Stomach (tissue), 19 donors: ENCODE measurements at places on chromosomes 1 and 21.

DNA sequence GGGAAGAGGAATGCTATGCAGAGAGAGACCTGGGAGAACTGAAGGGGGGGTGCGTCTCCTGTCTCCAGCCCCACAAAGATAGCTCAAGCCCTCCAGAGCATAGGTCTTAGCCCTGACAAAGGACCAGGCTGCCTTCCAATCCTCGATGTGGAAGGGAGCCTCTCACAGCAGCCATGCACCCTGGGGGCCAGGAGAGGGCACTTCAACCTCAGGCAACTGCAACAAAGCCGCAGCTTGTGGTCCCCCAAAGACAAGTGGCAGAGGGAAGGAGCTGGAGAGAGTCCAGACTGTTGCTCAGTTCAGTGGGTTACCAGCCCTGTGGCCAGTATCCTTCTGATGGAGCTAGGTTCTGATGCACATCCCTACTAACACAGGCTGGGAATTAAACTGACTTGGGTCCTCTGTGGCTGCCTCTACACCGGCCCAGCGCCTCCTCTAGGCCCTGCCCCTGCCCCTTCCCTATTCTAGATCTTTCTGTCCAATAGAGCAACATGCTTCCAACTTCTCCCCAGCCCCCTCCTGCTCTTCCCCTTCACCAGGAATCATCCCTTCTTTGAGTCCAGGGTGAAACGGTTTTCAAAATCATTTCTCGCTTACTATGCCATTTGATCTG is 100.7 kb upstream of the SPATA6 start:
- H3K36me3 ChIP-seq = no peaks in the 10 kb centered on the region
- H3K27me3 ChIP-seq = no peaks in the 10 kb centered on the region
- no peak overlapping the region for H3K27ac ChIP-seq
- H3K4me3 ChIP-seq = no peak overlapping the region
- peak; percentile 88 for DNase-seq

GRCh38 chr1:94434365-94435045 is 16.3 kb downstream of the ABCD3 start:
- H3K4me3 ChIP-seq = no peak overlapping the region
- H3K4me1 ChIP-seq = peaks cover 14% of the 10 kb centered on the region
- H3K27me3 ChIP-seq = no peaks in the 10 kb centered on the region
- H3K27ac ChIP-seq = no peak overlapping the region

DNA sequence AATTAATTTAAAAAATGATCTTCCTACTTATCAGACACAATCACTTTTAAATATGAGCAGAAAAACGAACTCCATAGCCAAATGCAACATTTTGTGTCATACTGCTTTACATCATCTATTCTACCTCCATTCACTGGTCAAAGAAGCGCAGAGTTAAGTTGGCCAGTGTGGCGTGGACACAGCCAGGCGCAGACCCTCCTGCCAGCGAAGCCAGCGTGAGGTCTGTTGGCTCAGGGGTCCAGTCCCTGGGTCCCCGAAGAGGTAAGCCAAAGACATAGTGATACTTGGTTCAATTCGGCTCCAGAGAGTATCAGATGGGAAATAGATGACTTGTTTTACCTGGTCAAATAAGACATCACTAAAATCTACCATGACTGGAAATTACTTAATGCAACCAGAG is 59.2 kb downstream of the B3GALT5 start:
- H3K27ac ChIP-seq = no peak overlapping the region
- no peak overlapping the region for H3K4me3 ChIP-seq
- no peaks in the 10 kb centered on the region for H3K27me3 ChIP-seq
- no peak for DNase-seq
- no peaks in the 10 kb centered on the region for H3K36me3 ChIP-seq

DNA sequence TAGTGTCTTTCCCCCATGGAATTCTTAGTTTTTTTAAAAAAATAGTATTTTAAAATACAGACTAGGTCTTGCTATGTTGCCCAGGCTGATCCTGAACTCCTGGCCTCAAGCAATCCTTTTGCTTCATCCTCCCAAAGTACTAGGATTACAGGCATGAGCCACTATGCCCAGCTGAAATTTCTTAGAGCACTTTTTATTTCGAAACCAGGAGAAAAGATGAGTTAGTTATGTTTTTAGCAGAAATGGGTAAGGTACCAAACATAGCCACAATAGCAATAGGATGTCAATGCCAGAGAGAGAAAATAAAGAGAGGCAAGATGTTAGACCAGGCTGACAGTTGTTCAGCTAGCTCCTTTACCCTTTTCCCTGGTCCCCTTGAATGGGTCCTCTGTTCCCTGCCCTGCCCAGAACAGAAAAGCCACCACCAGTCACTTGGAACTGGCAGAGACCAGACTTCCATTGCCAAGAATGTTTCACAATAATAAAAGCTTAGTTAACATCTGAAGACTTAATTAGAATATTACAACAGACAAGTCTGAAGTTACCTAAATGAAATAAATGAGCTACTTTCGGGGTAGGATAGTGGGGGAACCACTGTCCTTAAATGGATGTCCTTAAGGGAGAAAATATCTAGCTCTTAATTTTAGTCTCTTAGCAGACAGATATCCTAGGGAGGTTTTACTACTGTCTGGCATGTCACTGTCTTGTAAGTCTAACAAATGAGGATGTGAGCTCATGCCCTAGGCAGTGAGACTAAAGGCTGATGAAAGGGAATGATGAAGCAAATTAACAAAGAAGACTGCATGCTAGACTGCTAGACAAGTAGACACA is 54.3 kb downstream of the ABL2 start:
- H3K4me3 ChIP-seq = no peak overlapping the region
- H3K27me3 ChIP-seq = no peaks in the 10 kb centered on the region
- H3K27ac ChIP-seq = peak overlapping the region; percentile 51
- H3K36me3 ChIP-seq = no peaks in the 10 kb centered on the region
- DNase-seq = no peak

DNA sequence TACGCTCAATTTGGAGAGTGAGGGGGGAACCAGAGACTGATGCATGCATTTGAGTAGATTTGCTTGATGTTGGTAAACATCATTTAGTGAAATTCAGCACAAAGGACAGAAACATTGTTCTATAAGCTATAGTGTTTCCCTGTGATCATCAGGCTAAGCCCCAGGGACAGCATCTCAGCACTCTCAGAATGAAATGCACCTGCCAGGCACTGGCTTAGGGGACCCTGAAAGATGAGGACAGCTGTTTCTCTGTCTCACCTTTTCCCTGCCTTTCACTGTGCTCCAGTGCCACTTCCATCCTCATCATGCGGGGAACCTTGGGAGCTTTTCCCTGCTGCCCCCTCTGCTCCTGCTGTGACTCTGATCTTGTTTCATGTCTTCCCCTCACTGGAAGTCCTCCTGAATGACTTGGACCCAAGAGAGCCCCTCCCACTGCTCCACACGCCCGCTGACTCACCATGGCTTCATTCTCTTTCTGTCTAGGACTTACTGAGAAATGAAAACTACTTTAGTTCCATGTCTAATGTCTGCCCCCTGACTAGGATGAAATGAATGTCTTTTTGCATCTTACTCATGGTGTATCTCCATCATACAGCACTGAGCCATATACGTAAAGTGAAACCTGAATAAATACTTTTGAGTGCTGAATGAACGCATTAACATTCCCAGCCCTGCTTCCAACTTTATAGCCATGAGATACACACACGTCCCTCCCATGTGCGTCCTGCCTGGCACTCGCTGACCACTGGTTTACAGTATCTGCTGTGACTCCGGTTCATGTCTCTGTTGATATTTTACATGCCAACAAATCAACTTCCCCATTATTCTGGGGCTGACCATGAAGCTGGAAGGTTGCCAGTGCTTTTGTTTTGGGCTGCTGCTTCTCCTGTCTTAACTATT is 182.0 kb downstream of the PCP4 start:
- no peak overlapping the region for H3K4me3 ChIP-seq
- peak; percentile 52 for DNase-seq
- no peaks in the 10 kb centered on the region for H3K4me1 ChIP-seq
- no peaks in the 10 kb centered on the region for H3K36me3 ChIP-seq
- peak overlapping the region; percentile 59 for H3K27ac ChIP-seq
